ENCODE measurements at places on chromosomes 2 and 18.

GRCh38 chr2:20868377-20868776 is 45.5 kb upstream of the LDAH start:
- DNase-seq, result peak; percentile 35

DNA sequence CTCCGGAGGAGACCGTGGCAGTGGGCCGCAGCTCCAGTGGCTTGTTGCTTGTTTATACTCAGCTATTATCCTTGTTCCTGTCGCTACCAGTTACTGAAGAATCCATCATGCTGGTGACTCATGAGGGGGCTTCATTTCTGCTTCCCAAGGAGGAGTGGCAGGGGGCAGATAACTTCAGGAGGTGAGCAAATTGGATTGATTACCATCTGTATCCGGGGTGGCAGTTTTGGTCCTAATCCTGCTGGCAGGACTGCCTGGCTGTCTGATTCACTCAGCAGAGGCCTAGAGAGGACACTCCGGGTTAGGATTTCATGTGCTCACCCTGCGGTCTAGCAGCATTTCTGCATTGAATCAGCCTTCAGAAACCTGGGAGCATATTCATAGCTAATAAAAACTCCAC is 230.0 kb downstream of the ACTR3 start:
- DNase-seq, result no peak

- DNase-seq, result no peak
Observed at GRCh38 chr2:233082222-233082930, 22.2 kb downstream of the INPP5D start.

DNA sequence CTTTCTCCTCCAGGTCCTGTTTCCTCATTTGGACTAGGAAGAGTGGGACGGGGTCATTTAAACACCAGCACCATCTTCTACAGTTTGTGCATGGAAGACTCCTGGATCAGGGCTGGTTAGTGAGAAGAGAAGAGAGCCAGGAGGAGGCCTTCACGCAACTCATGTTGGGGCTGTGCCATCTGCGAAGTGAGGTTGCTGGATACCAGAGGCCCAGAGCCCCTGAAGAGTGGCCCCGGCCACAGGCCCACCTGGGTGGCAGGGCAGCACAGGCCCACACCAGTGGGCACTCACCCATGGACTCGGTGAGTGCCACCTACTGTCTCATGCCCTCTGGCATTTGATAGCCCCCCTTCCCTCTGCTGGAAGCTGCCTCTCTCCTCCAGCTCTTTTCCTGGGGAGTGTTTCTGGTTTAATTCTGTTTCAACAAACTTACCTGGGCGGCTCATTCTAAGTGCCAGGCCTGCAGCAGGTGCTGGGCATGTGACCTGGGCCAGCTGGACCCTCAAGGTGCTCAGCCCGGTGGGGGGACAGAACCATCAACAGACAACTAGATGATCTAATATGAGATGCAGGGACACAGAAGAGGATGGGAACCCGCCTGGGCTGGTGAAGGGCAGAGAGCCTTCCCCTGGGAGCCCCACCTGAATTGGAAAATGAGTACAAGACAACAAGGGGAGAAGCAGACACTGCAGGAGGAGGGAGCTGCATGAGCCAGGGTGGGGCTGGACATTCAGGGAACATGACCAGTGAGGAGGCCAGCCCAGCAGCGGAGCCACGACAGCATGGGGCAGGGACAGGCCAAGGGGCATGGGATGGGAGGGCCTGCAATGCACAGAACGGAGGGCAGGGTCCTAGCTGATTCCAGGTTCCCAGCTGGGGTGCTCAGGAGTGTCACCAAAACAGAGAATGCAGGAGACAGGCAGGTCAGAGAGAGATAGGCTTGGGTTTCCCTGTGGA is 70.6 kb downstream of the MARCO start:
- DNase-seq, result no peak

DNA sequence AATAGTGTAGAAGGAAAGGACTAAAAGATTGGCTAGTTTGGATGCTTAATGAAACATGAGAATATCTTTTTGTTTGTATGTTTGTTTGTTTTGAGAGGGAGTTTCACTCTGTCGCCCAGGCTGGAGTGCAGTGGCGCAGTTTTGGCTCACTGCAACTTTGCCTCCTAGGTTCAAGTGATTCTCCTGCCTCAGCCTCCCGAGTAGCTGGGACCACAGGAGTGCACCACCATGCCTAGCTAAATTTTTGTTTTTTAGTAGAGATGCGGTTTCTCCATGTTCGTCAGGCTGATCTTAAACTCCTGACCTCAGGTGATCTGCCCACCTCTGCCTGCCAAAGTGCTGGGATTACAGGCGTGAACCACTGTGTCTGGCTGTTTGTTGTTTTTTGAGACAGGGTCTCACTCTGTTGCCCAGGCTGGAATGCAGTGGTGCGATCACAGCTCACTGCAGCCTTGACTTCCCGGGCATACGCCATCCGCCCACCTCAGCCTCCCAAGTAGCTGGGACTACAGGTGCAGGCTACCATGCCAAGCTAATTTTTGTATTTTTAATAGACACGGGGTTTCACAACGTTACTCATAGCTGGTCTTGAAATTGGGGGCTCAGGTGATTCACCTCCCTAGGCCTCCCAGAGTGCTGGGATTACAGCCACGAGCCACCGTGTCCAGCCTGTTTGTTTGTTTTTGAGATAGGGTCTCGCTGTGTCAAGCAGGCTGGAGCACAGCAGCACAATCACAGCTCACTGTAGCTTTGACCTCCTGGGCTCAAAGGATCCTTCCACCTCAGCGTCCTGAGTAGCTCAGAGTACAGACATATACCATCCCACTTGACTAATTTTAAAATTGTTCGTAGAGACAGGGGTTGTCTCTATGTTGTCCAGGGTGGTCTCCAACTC is 209.2 kb downstream of the MYCN start:
- no peak for DNase-seq

GRCh38 chr2:137960223-137960622 is 4.0 kb upstream of the HNMT start:
- DNase-seq, result no peak

- no peak for DNase-seq
Observed at GRCh38 chr2:48419884-48420511, 110.0 kb upstream of the STON1 start.

- DNase-seq, result no peak
Observed at GRCh38 chr18:4260107-4260506, 195.0 kb downstream of the DLGAP1 start.

GRCh38 chr18:28459587-28459986 is 282.7 kb upstream of the CDH2 start:
- DNase-seq, result no peak

DNA sequence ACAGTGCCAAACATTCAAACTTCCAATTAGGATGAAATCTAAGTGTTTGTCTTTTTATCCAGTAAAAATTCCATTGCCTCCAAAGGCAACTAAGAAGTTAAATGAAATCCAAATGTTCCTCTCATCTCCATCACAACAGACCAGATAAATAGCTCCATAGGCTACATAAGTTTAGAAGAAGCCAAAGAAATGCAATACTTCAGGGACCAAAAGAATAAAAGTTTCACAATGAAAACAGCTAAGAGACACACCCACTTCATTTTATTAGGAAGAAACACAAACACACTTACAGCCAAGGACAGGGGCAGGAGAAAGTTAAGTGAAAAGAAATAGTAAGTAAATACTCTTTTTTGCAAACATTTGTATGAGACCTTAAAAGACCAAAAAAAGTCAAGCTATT is 88.5 kb upstream of the CCDC150 start:
- no peak for DNase-seq

DNA sequence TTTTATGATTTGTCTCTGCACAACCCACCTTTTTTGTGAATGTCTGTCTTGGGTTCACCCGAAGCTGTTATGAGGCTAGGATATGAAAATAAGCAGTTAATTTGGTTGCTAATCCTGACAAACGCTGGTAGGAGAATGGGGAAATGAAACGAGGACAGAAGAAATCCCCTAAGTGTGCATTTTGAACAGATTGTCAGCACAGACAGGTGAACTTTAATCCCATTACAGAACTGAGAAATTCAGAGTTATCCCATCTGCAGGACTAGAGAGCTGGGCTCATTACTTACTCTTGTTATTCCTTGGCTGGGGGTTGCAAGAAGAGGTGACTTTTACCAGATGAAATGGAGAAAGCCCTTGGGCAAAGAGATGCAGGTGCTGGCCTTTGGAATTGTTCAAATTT is 123.3 kb upstream of the NYAP2 start:
- DNase-seq, result no peak

GRCh38 chr2:50782543-50782942 is 249.4 kb downstream of the NRXN1 start:
- DNase-seq, result no peak

GRCh38 chr18:22026362-22026761 is 143.0 kb upstream of the GATA6 start:
- no peak for DNase-seq

DNA sequence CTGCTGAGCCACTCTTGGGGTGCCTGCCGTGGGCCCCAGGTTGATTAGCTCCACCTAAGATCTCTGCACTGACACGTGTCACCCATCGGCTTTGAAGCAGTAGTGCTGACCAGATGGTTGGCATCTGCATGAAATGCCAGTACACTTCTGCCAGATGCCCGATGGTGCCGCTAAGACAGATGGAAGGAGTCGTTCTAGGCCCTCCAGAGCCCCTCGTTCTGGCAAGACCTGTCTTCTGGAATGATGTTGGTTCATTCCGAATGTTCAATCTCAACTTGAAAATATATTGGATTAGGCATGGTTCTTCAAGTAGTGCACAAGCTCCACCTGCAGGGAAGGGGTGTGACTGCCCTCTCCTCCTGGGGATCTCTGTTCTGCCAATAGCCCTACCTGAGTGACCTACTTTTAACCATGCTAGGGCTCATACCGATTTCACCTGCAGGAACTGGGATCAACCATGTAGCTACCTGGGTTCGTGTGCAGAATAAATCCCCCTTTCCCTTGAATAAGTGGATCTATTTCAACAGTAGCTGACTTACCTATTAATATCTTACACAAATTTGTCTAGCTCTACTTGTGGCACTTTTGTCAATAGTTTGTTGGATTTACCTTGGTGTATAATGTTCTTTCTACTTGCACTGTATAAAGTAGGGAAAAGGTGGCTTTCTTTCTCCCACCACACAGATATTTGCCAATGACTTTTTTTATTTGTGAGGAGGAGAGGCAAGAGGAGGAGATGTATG is 342.6 kb downstream of the CTNNA2 start:
- DNase-seq, result no peak

GRCh38 chr2:117086174-117086942 is 728.1 kb upstream of the DDX18 start:
- no peak for DNase-seq

- no peak for DNase-seq
Observed at GRCh38 chr2:18849841-18850578, 260.6 kb upstream of the NT5C1B start.

GRCh38 chr2:41958251-41958650 is 89.6 kb upstream of the PKDCC start:
- no peak for DNase-seq

- DNase-seq, result no peak
Observed at GRCh38 chr2:82825410-82826090, 1633.5 kb downstream of the SUCLG1 start.

DNA sequence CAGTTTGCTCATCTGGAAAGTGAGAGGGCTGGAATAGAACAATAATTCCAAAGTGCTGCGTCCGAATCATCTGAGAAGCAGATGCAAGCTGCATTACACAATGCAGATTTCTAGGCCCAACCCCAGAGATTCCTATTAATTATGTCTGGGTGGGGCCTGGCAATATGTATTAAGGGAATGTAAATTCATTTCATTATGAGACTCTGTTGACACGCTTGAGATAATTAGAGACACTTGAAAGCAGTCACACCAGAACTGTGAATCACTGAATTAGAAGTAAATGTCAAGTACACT is 54.7 kb upstream of the HK2 start:
- no peak for DNase-seq

GRCh38 chr2:223735659-223736244 is 101.6 kb downstream of the AP1S3 start:
- DNase-seq, result no peak

DNA sequence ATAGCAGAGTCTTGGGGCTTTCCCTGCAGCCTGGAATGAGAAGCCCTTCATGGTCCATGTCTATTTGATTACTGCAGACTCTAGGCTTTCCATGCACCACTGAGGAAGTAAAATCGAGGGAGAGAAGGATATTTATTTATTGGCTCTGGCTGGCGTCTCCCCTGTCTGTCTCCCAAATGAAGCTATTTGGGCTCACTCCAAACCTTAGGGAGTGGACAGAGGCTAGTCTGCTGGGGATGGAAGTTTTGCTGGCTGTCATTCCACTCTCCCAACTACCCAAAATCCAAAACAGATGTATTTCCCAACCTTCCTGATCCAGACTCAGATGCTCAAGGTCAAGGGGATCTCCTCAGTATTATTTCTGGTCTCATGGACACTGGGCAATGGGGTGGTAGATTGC is 33.7 kb downstream of the TMEM17 start:
- no peak for DNase-seq

- DNase-seq, result no peak
Observed at GRCh38 chr18:30302181-30302580, 740.4 kb downstream of the DSC3 start.

DNA sequence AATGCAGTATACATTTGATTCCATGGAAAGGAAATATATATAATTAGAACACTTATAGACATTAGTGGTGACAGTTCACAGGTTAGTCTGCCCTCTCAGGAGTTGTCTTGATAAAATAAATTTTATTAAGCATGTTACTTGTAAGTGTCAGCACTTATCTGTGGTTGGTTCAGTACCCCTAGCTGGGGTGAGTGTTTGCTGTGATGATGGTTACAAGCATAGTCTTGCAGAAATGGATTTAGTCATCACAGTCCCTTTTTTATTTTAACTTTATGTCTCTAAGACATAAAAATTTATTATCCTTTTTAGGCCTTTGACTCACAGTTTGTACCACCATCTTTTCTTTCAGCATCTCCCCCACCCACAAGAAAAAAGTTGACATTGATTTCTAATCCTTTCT is 52.1 kb downstream of the NCK2 start:
- DNase-seq, result no peak

- no peak for DNase-seq
Observed at GRCh38 chr2:201950606-201951005, 83.0 kb upstream of the FZD7 start.

GRCh38 chr2:108571286-108571685 is 37.0 kb downstream of the LIMS1 start:
- DNase-seq, result no peak

DNA sequence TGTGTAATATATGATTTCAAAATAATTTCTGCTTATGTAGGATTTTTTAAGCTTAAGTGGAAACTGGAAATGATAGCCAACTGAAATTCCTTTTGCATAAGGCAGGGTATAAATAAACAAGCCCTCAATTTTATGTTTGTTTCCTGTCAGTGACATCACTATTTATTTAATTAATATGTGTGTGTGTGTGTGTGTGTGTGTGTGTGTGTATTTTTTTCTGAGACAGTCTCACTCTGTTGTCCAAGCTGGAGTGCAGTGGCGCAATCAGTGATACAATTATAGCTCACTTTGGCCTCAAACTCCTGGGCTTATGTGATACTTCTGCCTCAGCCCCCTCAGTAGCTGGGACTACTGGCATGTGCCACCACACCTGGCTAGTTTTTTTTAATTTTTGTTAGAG is 29.3 kb upstream of the CYP20A1 start:
- no peak for DNase-seq

- DNase-seq, result no peak
Observed at GRCh38 chr2:9291331-9291730, 84.7 kb downstream of the ASAP2 start.
